ENCODE measurements at places on chromosomes 5 and 9.

DNA sequence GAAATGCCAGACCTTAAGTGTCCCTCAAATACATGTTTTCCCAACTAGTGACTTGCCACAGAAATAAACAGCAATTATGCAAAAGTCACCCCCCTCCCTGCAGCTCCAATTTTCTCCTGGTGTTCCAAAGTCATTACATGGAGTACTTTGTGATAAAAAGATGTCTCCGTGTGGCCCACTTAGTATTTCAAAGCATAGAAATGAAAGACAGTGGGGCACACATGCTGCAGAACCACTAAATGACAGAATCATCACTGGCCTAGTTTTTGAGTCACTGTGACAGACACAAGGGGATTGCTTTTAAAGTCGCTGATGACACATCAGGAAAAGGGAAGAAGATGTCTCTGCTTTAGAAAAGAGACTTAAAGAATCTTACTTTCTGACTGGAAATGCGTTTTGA, 323.4 kb downstream of the PSAT1 start:
- DNase-seq, result no peak

DNA sequence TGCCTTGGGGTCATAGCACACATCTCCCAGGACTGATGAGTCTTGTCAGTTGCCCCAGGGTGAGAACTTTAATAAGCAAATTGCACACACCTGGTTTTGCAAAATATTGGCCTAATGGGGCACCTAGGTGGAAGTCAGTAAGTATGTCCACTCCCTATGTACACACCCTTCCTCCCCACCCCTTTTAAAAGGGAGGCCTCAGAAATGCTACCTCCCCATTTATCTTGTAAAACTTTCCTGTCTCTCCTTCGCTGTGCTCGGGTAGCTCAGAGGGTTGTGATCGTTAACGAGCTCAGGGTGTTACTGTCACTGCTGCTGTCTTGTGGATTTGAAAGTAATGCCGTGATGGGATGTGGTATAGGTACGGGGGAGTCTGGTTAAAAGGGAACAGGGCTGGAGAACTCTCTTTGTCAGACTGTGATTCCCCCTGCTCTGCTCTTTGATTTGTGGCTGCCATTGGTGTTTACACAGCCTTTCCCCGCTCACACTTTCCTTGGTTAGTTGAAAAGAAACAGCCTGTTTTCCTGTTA, 26.2 kb downstream of the ZNF462 start:
- no peak for DNase-seq

- no peak for DNase-seq
Measured at GRCh38 chr5:67208403-67208802, 11.8 kb upstream of the CD180 start.

- no peak for DNase-seq
Measured at GRCh38 chr9:38195737-38196161, 126.7 kb upstream of the SHB start.

DNA sequence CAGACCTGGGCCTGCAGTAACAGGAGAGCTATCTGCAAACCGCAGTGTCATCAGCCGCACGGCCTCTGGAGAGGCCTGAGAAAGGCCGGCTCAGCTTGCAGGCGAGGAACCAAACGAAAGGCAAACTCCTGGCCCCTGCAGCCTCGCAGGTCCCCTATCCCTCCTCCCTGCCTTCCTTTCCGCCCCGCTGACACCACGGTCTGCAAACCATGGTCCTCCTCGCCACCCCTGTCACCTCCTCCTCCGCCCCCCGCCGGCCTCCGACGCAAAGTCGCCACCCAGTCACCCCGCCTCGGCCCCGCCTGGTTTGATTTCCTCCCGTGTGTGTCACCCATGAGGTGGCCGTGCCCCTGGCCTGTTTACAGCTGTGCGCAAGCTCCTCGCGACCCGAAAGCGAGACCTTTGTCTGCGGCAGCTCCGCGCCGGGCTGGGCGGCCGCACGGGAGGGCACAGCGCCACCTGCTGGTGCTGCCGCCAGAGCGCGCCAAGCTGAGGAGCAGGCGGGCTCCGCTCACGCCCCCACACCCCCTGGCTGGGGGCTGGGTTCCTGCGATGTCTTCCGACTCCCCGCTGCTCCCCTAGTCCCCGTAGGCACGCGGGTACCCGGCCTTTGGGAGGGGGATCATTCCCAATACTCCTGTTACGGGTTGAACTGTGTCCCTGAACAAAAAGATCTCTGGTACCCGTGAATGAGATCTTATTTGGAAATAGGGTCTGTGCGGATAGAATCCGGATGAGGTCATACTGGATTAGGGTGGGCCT, 19.4 kb downstream of the GBGT1 start:
- peak; percentile 98 for DNase-seq

DNA sequence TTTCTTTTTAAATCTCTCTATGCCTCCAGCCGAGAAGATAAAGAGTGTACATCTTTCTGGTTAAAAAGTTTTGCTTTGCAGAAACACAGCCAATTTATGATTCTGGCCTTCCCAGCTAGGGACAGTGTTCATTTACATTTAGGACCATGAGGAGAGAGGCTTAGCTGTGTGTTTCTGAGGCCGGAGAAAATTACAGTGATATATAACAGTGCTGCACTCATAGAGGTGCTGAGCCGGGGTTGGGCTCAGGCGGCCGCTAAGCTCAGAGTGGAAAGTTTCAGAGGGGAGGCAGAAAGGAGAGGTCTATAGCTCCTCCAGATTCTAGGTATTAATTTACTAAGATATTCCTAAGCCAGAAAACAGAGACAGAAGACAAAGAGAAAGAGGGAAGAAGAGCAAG, 37.0 kb upstream of the LCP2 start:
- no peak for DNase-seq

- DNase-seq, result no peak
Measured at GRCh38 chr5:123448017-123448617, 24.9 kb upstream of the CEP120 start.

DNA sequence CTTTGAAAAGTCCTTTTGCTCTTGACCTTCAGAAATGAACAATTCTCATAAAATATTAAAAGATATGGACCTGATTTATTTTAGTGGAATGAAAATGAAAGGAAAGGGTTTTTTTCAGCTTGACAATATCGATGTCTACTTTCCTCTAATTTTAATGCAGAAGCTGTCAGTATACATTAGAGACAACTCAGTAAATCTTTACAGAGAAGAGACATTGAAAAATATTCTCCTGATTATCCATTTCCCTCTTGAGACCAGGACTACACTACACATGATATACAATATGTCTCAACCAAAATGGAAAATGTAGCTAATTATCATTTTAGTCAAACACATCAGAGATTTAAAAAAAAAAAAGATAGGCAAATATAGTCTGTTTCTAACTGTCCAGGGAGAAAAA, 288.5 kb upstream of the NUDT12 start:
- DNase-seq, result no peak

DNA sequence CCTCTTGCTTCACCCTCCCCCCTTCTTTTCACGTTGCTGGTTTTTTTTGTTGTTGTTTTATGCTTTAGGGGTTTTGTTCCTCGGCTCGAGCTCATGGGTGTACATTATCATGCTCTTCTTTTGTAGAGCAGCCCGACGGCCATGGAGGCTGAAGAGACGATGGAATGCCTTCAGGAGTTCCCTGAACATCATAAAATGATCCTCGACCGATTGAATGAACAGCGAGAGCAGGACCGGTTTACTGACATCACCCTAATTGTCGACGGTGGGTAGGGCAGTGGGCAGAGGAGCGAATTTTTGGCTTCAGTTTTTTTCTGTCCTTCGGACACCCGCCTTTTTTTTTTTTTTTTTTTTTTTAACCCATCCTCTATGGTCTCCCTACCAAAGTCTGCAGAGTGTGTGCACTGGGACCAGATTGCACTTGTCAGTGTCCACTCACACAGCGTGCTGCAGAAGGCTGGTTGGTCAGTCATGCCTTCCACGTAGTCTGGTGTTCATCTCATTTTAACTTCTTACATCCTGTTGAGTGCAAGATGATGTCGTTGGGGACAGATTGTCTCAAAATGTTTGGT, 1.3 kb downstream of the ZNF131 start:
- DNase-seq, result peak; percentile 36

DNA sequence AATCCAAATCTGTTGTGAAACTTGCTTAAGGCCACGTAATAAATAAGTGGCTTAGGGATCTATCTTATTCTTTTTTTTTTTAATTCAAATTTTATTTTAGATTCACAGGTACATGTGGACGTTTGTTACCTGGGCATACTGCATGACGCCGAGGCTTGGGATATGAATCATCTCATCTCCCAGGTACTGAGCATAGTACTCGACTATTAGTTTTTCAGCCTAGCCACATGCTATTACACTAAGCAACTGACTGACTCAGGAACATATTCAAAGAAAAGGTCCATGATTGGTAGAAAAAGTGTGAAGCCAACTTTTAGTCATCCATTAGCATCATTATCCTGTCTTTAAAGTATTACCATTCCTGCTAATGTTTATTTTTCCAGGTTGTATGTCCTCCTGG, 1103.5 kb upstream of the DMAC1 start:
- no peak for DNase-seq

DNA sequence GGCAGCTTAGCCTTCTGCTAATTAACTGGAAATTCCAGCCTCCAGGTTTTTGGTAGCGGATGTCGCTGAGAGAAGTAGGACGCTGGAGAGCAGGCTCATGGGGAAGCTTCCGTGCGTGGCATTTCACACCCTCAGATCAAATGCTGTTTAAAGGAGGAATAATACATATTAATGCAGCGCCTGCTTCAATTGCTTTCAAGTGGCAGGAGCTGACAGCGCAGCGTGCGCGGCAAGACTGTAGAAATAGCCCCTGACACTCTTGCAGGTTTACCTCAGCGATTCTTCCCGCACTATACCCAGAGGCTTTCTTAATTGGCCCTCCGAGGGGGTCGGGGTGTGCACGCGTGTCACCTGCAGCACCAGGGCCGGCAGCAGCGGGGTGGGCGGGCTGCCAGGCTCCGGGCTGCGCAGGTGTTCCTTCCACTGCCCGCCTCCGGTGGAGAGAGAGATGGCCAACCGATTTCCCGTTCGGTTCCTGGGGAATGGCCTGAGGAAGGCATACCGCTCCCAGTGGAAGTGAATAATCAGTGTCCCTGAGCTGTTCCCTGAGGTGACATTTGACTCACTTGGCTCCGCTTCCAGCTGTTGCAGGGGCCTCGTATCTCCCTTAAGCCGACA, 427.9 kb downstream of the KCTD16 start:
- DNase-seq, result no peak

- DNase-seq, result no peak
Measured at GRCh38 chr9:90546200-90546599, 96.4 kb downstream of the DIRAS2 start.

DNA sequence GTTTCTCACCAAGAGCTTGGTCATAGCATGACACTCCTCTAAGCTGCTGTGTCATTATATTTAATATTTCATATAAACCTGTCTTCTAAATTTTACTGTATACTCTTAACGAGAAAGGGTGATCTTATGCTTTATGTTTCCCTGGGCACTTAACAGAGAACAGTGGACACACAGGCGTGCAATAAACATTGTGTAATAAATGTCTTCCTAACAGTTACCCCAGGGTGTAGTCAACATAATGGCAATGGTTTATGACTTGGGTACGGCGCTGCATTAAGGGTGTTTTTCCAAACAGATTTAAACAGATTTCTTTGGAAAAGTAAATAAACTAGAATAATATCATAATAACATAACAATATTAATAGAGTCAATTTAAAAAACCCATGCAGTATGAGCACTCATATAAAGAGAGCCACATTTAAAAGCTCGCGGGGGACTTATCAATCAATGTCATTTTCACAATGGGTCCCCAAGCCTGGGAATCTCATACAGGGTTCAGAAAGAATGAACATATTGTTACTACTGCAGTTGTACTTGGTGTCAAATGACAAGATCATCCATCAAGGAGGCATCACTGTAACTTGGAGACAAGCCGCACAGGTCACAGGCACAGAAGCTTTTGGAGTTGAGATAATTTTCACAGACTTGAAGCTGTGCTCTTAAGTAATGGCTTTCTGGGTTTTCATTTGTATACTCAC, 376.4 kb downstream of the CTNND2 start:
- no peak for DNase-seq

Measured in HuH-7 (cell line).